Lower leg skin (tissue), 4 donors: ENCODE measurements at places on chromosomes 5 and 9. TPM values are rescaled to one million over a fixed set of nuclear protein-coding genes. Genes with fewer than 3 reads are reported as not detected.

The DOK3 gene
- 1.8 TPM for total RNA-seq

The CRB2 gene
- total RNA-seq, result not detected

The AGPAT2 gene
- total RNA-seq, result 54.3 TPM

The FOXD4L3 gene
- not detected for total RNA-seq

The CEL gene
- 12.1 TPM for total RNA-seq

The GKAP1 gene
- total RNA-seq, result 3.4 TPM

The JAK2 gene
- 34.0 TPM for total RNA-seq

The NR5A1 gene
- total RNA-seq, result not detected

The CATSPER3 gene
- 0.59 TPM for total RNA-seq

The PCDHA4 gene
- not detected for total RNA-seq

The ZNF462 gene
- total RNA-seq, result 19.9 TPM

The ARSI gene
- 1.9 TPM for total RNA-seq

The CAMSAP1 gene
- total RNA-seq, result 34.9 TPM

The SRP19 gene
- 63.7 TPM for total RNA-seq

The FGF1 gene
- 0.38 TPM for total RNA-seq

The PHF24 gene
- 2.1 TPM for total RNA-seq

The TENT4A gene
- 51.6 TPM for total RNA-seq

The TMEFF1 gene
- not detected for total RNA-seq

The KIAA1958 gene
- 5.7 TPM for total RNA-seq

The F12 gene
- 1.9 TPM for total RNA-seq

The AGXT2 gene
- not detected for total RNA-seq

The CTXN3 gene
- not detected for total RNA-seq

The KCTD16 gene
- not detected for total RNA-seq

The FST gene
- total RNA-seq, result 6.1 TPM

The IQGAP2 gene
- total RNA-seq, result 16.6 TPM

The PCDH12 gene
- 0.34 TPM for total RNA-seq

The FBXO10 gene
- total RNA-seq, result 5.5 TPM

The NTNG2 gene
- 1.0 TPM for total RNA-seq

The LHX3 gene
- total RNA-seq, result not detected

The EMB gene
- total RNA-seq, result 20.0 TPM

The SOHLH1 gene
- total RNA-seq, result 0.71 TPM

The HCN1 gene
- not detected for total RNA-seq

The PLPP7 gene
- total RNA-seq, result 2.6 TPM

The F2RL1 gene
- 58.9 TPM for total RNA-seq

The FBN2 gene
- 0.39 TPM for total RNA-seq

The HTR1A gene
- not detected for total RNA-seq

The IFNB1 gene
- not detected for total RNA-seq

The GRHPR gene
- 150 TPM for total RNA-seq

The RLN2 gene
- total RNA-seq, result not detected

The CETN3 gene
- 12.4 TPM for total RNA-seq

The ADGRD2 gene
- not detected for total RNA-seq

The SAXO1 gene
- total RNA-seq, result 0.56 TPM

The FAM78A gene
- total RNA-seq, result 0.55 TPM

The SHISAL2B gene
- not detected for total RNA-seq

The ZNF879 gene
- 2.1 TPM for total RNA-seq

The PAEP gene
- total RNA-seq, result 0.71 TPM

The AQP7 gene
- 6.9 TPM for total RNA-seq

The OR1Q1 gene
- not detected for total RNA-seq

The CD74 gene
- 652 TPM for total RNA-seq

The UTP15 gene
- 13.0 TPM for total RNA-seq

The SNCAIP gene
- total RNA-seq, result 0.88 TPM

The TEX48 gene
- total RNA-seq, result not detected

The GMCL2 gene
- not detected for total RNA-seq

The TXNDC8 gene
- not detected for total RNA-seq
